ENCODE measurements at places on chromosomes 16 and 17.

- DNase-seq = no peak
These were observed 154.3 kb upstream of the ZFHX3 start for GRCh38 chr16:73202161-73202729.

DNA sequence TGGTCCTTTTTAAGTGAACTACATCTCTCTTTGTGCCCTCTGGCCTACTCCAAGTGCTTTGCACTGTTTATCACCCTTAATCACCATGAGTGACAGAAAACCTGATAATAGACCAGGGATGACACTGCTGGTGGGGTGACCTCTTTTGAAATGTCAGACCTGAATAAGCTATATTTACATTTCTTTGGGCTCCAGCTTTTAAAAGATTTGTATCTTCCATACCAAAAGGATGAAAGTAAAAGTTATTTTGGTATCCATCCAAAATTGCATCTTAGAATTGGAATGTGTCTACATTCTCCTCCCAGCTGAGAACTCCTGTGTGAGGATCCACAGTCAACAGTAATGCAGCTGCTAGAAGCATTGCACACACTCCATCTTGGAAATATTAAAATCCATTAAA lies 370.0 kb downstream of the CDH11 start:
- no peak for DNase-seq

DNA sequence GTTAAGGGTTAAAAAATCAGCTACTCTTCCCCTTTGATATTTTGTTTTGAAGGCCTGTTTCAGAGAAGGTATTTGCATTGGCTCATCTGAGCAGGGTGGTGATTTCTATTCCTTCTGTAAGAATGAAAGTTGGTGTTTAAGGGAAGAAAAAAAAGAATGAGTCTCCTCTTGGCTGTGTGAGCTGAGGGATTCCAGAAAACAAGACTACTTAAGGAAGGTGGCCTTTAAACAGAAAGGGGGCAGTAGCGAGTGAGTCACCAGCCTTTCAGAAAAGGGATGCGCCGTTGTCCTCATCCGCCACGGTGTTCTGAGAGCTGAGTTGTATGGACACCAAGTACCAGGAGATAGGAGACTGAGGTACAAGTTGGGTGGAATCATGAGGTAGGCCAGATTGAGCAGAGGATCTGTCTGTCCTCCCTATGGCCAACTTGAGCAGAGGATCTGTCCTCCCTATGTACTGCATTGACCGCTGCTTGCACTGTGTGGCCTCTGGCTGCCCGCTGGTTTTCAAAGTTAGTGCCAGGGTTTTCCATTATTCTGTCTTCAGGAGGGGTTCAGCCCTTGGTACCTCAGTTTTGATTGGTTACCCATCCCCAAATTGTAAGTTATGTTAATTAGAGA lies 8.2 kb downstream of the PRKCA start:
- DNase-seq = no peak

GRCh38 chr17:2900842-2901241 lies 104.6 kb downstream of the RAP1GAP2 start:
- no peak for DNase-seq

DNA sequence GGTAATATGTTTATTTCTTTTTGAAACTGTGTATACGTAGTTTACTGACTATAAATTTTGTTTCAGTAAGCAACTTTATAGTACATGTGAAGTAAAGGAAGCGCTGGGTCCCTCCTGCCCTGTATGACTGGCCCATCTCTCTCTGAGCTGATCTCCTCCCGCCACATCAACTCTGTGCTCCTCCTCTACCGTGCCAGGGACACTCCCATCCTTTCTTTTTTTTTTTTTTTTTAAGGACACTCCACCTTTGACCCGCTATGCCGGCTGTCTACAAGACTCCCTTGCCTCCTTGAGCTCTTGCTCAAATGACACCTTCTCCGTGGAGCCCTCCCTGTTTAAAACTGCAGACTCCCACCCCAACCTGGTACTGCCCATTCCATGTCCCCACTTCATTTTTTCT lies 35.5 kb downstream of the ERN1 start:
- DNase-seq = no peak

GRCh38 chr17:70099884-70100283 lies 24.9 kb downstream of the KCNJ16 start:
- DNase-seq = no peak

DNA sequence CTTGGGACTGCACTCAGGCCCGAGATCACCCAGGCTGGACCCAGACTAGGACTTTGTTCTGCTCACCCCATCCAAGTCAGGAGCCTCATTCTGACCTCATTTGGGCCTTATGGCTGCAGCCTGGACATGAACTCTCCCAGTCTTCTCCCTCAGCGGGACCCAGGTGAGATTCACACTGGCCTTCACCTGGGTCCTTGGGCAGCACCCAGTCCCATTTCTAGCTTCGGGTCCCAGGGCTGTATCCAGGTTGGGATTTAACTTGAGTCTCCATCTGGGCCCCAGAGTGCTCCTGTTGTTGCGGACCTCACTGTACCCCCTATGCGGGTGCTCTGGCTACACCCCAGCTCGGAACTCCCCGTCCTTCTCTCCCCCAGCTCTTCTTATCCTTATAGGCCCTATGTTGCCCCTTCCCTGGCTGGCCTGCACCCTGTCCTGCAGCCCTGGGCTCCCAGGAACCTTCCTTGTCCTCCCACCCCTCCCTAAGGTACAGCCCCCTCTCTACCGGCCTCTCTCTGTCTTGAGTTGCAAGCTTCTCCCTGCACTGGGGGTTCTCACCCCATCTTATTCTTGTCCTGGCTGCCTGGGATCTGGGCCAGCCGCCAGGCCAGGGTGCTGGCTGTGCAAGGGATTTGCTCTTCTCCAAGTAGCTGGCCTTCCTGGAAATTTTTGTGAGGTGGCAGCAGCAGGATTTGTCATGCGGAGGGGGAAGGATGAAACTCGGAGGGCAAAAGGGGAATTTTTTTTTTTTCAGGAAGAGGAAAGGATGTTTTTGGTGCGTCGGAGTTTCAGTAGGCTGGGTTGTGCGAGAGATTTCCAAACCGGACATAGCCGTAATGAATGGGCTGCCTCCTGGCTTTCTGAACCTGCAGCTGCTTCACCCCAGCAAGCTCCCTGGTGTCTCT lies 904 bp downstream of the MAP2K3 start:
- no peak for DNase-seq

DNA sequence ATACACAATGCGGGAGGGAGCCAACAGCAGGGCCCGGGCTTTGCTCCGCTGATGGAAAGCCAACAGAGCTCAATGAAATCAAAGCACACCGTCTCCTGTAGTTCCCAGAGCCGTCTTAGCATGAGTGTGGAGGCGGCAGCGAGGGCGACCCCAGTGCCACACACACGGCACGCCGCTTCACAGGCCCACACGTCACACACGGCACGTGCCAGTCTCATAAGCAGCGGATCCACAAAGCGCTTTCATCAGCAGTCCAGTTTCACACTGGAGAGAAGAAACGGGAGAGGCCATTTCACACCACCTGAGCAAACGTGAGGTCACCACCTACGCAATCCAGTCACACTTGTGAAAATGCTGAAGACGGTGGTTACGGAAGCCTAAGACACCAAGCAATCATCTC lies 34.8 kb downstream of the CYB5D2 start:
- no peak for DNase-seq

GRCh38 chr17:68829211-68829610 lies 126.0 kb downstream of the ABCA8 start:
- no peak for DNase-seq

- no peak for DNase-seq
These were observed 6.3 kb upstream of the ABCC1 start for GRCh38 chr16:15942931-15943690.

DNA sequence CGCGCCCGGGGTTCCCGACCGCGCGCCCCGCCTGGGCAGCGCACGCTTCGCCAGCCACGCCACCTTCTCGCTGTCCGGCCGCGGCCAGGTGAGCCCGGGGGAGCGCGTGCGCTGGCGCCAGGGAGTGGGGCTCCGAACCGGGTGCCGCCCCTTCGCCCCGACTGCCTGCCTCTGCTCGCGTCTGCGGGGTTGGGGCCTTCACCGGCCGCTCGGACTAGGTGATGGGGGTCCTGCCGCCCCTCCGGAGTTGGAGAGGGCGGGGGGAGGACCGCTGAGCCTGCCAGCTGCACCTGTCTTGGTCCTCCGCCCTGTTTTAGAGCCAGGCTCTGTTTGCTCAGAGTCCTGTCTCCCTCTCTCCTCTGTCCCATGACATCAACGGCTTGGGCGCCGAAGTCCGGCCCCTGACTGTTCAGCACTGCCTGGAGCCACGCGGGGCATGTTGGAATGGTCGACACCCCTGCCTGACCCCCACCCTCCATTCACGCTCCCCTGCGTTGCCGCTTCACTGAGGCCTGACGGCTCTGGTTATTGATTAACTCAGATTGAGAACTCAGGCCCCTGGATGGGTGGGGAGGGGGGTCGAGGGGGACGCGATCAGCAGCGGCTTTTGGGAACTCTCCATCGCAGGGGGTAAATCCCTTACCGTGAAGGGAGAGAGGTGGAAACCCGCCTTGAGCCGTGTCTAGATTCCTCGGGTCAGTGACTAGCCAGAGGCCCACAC lies 748 bp downstream of the SMTNL2 start:
- no peak for DNase-seq

DNA sequence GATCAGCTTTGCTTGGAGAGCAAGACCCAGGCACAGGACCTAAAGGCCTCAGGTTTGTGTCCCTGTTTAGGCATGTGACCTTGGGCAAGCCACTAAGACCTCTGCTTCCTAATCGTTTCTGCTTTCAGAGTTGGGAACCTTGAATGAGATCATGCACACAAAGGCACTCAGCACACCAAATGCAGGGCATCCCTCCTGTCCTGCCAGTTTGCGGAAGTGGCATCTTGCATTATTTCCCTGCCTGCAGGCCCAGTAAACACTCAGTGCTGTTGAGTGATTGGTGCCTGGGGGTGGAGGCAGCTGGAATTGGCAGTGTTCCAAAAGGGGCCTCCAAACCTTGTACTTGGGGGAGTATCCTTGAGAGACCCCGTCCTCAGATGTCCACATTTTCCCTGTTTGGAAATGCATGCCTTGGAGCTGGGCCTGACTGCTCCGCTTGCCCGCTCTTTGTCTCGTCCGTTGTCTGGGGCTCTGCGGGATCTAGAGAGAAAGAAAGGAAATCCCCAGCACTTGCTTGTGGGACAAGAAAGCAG lies 28.7 kb downstream of the MRM1 start:
- DNase-seq = no peak

DNA sequence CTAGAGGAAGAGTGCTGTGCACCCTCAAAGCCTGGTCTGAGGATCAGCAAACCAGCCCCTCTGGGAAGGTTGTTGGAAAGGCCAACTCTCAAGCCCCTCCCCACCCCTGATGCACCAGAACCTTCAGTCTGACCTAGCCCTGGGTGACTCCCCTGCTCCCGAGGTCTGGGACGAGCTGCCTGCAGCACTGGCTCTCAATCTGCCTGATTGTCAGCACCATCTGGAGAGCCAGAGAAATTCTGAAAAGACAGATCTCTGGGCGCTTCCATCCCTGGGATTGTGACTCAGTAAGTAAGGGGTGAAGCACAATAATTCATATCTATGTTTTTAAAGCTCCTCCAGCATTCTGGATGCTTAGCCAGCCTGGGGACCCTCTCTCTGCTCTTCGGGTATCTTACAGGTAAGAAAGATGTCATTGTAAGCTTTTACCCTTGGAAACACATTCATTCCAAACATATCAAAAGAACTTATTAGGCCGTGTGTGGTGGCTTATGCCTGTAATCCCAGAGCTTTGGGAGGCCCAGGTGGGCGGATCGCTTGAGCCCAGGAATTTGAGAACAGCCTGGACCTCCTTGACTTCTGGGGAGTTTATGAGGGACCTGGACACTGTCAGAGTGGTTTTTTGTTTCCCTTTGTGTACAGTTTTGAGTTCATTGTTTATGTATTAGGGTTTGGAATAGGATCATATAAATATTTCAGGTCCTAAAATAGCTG lies 147.5 kb downstream of the KCNJ12 start:
- no peak for DNase-seq

GRCh38 chr16:27671410-27671809 lies 121.5 kb downstream of the KATNIP start:
- DNase-seq = no peak

- no peak for DNase-seq
These were observed 72.5 kb downstream of the WSB1 start for GRCh38 chr17:27366437-27366836.

- no peak for DNase-seq
These were observed 3.5 kb downstream of the TUFM start for GRCh38 chr16:28842696-28843095.

Data from CD4-positive, alpha-beta T cell treated with Interleukin-10 for 1 hour (primary cell).